ENCODE measurements at places on chromosomes 2 and 18.
A peak's percentile ranks its signal among the peaks of the same experiment; 100 is the strongest.

- no peak for DNase-seq
Measured at GRCh38 chr2:206343144-206343543, 68.7 kb downstream of the ZDBF2 start.

DNA sequence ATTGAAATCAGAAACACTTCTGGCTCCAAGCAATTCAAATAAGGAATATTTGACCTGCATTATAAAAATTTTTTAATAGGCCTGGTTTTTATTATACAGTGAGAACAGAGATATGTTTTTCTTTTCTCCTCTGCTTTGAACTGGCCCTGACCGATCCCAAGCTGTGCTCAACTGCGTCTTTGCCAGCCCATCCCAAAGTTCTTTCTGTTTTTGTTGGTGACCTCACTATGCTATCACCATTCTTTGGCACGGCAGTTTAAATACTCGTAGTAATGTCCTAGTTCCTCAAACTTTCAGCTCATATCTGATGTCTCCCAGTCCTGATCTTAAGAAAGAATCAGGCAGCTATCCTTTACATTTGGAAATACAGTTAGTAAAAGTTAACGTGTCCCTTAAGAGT lies 42.3 kb upstream of the NETO1 start:
- no peak for DNase-seq

- DNase-seq: no peak
Measured at GRCh38 chr2:238596571-238597551, 170.1 kb downstream of the ASB1 start.

DNA sequence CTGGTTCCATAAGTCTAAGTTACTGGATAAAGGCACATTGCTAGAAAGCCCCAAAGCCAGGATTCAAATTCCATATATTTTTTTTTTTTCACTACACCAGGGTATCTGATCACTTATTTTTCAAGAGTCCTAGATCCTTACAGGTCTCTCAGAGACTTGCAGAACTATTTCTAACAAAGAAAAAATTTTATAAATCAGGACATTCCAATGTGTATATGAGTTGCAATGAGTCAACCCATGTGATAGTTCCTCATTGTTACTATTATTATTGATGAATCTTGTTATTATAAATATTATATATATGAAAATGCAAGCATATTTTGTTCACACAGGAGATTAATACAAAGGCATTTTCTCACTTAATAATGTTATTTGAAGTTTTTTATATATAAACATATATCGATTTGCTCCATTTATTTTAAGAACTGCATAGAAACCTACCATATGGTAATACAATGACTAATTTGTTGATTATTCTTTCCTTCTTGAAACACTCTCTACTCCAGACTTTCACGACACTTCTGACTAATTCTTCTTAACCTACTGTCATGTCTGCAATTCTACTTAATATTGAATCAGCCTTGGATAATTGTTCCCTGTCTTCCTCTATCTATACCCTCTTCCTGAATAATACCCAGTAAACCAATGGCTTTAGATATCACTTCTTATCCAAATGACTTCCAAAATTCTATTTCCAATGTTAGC lies 968.4 kb upstream of the NRXN1 start:
- DNase-seq: no peak

DNA sequence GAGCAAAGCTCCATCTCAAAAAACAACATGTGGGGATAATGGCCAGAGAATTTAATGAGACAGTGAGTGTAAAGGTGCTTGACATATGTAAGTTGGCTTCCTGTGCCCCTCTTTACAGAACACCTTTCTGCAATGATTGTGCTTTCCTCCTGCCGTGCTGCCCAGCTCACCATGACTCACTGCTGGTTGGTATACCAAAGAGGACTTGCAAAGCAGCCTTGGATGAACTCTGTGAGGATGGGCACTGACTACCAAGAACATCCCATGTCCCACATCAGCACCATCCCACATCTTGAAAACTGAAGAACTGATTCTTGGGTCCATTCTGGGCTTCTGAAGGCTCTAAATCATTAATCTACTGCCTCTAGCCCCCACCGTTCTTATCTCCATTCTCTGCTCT lies 52.2 kb downstream of the NGEF start:
- no peak for DNase-seq

GRCh38 chr2:128217671-128218070 lies 101.0 kb downstream of the HS6ST1 start:
- no peak for DNase-seq

- DNase-seq: peak; percentile 33
Measured at GRCh38 chr2:4673025-4673489, 969.7 kb downstream of the DCDC2C start.

DNA sequence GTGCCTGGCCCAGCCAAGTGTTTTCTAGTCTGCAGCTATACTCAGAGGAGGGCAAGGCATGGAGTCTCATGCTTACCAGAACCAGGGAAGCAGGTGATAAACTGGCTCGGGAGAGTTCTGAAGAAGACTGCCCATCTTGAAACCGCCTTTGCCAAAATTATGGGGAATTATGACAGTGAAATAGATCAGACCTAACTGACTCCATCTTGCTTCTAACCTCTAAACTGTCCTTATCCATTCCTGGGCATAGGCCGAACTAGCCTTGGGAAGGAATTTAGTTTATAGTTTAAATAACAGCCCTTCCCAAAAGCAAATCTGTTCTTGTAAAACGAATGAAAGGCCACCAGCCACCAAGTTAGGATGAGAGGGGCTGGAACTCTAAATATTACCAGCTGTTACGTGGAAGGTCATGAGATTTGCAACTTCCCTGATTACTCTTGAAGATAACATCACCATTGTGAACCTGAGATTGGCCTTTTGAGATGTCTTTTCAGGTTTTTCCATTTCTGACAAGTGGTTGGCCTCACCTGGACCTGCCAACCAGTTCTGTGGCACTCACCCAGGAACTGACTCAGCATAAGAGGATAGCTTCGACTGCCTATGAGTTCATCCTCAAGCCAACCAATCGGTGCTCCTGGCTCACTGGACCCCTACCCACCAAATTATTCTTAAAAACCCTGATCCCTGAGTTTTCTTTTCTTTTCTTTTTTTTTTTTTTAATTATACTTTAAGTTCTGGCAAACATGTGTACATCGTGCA lies 23.4 kb downstream of the CHCHD5 start:
- no peak for DNase-seq

DNA sequence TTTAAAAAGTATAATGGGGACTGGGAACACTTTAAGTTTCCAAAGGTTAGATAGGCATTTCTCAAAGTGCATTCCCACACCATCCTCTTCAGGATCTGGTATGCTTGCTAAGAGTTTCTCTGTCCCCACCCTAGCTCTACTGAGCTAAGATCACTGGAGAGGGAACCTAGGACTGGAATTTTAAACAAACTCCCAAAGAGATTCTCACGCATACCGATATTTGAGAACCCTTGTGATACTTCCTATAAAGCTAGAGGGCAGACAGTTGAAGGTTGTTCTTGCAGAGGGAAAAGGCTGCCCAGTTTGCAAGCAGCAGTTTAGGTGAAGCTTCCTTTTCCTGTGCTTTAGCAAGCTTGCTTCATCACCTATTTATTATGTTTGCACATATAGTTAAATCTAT lies 3.6 kb downstream of the CNRIP1 start:
- DNase-seq: no peak

DNA sequence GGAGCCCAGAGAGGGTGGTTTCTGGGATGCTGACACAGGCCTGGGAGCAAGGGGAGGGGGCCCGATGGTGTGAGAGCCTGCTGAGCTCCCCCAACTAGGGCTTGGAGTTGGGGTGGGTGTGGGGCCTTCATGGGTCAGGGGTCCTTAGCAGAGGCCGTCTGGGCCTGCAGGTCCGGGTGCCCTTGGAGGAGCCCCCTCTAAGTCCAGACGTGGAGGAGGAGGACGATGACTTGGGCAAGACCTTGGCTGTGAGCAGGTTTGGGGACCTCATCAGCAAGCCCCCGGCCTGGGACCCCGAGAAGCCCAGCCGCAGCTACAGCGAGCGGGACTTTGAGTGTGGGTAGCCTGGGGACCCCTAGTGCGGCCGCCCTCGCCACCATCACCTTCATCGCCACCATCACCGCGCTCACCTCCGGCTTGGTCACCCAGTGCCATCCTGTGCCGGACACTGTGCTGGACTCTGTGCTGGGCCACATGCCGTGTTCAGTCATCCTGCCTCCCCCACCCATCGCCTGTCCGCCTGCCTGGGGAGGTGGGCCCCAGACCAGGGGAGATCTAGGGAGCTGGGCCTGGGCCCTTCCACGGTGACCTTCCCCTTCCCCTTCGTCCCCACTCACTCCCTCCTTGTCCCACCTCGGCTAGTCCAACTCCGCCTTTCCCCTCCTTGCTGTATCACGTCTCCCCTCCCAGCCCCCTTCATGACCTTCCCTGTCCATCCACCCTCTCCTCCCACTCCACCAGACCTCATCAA lies 980 bp downstream of the SLC4A3 start:
- DNase-seq: no peak

- DNase-seq: no peak
Measured at GRCh38 chr2:128172191-128172590, 81.2 kb downstream of the UGGT1 start.

DNA sequence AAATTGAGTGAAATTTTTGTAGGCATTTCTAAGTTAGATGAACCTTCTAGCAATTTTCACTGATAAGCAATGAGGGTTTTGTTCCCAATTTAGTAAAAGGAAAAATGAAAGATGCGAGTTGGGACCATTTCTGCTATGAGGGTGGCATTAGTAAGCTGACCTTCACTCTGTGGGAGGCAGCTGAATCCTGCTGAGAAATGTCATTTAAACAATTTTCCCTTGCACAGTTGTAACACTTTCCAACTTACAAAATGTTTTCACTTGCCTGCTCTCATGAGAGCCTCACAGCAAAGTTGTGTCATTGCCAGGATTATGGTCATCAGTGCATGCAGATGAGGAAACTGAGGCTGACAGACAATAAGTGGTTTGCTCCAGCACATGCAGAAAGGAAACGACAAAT lies 527.7 kb downstream of the TNS1 start:
- DNase-seq: no peak

GRCh38 chr2:24858996-24859395 lies 61.0 kb downstream of the ADCY3 start:
- no peak for DNase-seq

GRCh38 chr2:12717191-12718014 lies 667 bp downstream of the TRIB2 start:
- DNase-seq: peak; percentile 71

- no peak for DNase-seq
Measured at GRCh38 chr2:150286730-150287362, 200.6 kb downstream of the RND3 start.

GRCh38 chr18:499776-500631 lies 497 bp downstream of the COLEC12 start:
- no peak for DNase-seq

DNA sequence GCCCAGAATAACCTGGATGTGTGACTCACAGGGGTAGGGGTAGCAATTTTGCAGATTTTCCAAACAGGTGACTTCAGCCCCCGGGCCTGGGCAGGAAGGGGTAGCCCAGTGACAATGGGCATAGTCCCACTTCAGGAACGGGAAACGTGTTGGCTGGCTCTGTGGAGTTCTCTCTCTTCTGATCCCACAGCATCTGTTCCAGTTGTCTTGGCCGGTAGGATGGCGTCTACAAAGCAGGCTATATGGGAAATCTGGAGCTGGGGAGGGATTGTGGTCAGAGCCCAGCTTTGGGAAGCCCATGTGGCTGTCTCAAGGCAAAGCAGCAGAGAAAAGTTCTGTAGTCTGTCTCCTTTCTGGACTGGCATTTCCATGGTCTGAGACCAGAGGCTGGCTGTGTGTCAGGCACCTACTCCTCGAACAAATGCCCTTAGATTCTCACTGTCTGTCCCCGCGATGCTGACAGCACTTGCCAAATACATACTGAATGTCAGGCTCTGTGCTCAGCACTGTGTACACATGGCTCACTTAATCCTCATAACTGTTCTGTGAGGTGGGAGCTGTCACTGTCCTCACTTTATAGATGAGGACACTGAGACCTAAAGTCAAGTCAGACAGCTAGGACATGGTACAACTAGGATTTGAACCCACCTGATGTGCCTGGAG lies 17.9 kb upstream of the TMEM214 start:
- no peak for DNase-seq

DNA sequence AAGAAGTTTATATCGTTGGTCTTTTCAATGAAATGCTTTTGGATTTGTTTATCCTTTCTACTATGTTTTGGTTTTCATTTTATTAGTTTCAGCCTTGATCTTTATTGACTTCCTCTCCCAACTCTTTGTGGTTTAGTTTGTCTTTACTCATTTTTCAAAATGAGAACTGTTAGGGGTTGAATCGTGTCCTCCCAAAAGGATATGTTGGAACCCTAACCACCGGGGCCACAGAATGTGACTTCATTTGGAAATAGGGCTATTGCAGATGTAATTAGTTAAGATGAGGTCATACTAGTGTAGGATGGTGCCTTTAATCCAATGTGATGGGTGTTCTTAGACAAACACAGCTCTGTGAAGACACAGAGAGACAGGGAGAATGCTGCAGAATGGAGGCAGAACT lies 60.4 kb upstream of the IL1R2 start:
- no peak for DNase-seq

DNA sequence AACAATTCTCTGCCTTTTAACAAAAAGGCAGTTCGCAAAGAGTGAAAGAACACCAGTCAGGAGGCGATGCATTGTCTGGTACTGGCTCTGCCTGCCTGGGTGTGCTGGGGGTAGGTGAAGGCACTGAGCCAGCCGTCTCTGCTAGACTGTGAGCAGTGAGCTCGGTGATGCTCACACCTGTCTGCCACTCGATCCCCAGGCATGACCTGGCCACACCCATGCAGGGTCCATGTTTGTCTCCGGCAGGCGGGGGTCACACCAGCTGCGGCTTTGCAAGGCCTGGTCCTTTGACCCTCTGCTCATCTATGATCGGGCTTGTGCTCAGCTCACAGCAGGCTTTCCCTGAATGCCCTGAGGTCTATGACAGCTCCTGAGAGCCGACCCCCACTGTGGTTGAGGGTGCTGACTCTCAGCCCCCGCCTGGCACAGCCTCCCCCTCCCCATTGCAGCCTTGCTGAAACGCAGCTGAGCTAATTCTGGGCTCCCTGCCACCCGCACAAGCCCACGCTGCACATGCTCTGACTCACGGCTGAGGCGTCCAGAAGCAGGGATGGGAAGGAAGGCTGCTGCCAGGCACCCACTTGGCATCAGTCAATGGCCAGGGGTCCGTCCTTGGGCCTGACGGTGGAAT lies 23.7 kb downstream of the CRACDL start:
- no peak for DNase-seq

DNA sequence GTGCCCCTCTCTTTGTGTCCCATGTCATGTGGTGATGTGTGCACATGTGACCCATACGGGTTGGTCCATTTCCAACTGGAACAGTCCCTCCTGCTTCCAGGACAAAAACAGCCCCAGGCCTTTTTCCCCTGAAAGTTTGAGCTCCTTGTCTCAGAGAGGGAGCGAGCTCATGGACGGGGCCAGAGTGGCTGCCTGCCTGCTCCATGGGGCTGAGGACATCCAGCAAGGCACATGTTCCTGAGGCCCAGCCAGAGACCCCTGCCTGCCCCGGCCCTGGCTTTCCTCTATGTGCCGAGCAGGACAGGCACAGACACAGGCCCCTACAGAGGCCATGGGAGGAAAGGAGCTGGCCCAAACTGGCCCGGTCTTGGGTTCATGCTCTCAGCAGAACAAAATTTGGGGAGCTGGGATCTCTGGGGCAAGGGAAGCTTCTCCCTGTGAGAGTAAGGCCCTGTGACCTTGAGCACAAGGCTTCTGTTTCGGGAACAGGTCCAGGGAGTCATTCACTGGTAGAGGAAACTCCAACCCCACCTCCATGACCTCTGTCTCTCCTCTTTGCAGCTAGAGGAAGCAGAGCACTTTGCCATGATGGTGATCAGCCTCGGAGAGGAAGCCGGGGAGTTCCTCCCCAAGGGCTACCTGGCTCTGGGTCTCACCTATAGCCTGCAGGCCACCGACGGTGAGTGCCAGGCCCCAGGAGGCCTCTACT lies 105.8 kb upstream of the MCFD2 start:
- DNase-seq: no peak

Measured in DND-41 (cell line).